ENCODE measurements at places on chromosomes 12 and 14.

GRCh38 chr12:16568873-16569272, 37.1 kb downstream of the LMO3 start:
- DNase-seq = no peak

GRCh38 chr12:123045678-123046077, 65.2 kb downstream of the ARL6IP4 start:
- no peak for DNase-seq

GRCh38 chr14:56334458-56334857, 216.2 kb downstream of the PELI2 start:
- DNase-seq = no peak

DNA sequence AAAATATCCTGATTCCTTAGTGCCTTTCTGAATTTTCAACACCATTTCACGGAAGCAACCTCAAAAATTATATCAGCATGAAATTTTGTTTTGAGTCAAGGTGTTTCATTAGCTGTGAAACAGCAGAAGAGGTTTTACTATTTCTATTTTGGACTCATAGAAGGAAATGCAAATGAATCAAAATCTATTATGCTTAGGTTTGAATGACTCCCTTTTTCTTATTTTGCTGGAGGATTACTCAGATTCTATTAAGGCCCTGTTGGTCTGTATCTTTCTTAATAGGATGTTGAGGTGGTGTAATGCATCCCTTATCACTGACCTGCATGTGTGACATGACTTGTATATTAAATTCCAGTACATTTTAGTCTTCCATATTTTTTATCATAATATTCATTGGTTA, 165.8 kb downstream of the TMTC2 start:
- no peak for DNase-seq

DNA sequence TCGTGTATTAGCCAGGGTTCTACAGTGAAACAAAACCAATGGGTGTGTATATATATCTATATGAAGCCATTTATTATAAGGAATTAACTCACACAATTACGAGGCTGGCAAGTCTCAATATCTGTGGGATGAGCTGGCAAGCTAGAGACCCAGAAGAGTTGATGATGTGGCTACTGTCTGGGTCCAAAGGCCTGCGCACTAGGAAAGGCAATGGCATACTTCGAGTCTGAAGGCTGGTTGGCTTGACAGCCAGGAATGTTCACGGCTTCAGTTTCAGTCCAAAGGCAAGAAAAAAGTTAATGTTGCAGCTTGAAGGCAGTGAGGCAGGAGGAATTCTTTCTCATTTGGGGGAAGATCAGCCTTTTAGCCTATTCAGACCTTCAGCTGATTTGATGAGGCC, 893.3 kb upstream of the LRFN5 start:
- no peak for DNase-seq

Data from stimulated activated CD4-positive, alpha-beta T cell treated with anti-CD3 and anti-CD28 coated beads, Interleukin-4, amount 100 ng/mL, for 1 hour (primary cell).